ENCODE measurements at places on chromosomes 4 and X.

DNA sequence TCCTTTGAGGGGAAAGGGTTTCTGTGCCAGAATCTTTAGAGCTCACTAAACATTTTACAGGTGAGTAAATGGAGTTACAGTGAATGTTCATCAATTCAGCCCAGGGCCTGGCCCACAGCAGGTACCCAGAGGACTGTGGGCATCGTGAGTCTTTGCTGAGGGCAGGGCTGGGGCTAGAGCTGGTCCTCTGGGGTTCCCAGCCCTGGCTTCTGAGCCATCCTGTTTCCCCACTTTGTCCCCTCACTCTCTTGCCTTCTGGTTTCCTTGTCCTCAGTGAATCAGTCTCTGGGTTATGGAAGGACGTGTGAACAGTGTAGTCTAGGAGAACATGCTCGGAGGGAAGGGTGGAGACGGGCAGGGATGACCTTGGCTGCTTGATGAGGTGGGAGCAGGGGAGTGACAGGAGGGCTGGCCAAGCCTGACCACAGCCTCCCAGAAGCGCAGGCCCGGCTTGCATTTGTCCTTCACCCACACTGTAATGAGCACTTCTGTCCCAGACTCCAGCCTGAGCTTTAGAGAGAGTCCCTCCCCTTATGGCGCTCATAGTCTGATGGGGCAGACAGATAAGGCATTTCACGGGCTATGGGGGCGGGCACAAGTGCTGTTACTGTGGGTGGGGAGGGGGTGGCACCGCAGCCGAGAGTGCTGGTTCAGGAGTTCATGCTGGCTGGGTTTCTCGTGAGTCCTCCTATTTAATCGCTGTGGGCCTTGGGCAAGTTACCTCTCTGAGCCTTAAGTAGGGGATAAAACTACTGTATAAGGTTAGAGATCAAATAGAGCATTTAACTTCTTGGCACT, 17.3 kb downstream of the TBC1D14 start:
- peak; percentile 52 for DNase-seq

DNA sequence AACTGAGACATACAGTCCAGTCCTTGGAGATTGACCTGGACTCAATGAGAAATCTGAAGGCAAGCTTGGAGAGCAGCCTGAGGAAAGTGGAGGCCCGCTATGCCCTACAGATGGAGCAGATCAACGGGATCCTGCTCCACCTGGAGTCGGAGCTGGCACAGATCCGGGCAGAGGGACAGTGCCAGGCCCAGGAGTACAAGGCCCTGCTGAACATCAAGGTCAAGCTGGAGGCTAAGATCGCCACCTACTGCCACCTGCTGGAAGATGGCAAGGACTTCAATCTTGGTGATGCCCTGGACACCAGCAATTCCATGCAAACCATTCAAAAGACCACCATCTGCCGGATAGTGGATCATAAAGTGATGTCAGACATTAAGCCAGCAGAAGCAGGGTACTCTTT, 20.4 kb upstream of the FRMPD3 start:
- DNase-seq: peak; percentile 50

- no peak for DNase-seq
Observed at GRCh38 chr4:24949970-24950369, 37.1 kb upstream of the CCDC149 start.

DNA sequence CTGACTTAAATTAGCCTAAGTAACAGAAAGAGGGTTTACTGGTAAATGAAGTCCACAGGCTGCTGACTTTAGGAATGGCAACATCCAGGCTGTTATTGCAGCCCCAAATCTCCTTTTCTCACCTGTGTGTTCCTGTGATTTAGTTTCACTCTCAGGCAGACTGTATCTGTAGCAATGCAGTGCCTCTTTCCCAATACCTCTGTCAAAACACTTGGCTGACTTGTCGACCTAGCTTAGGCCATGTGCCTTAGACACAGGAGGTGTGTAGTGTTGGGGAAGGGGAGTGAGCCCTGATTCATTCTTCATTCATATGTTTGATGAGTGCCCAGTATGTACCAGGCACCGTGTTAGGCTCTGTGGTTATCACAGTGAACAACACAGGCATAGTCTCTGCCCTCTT, 46.9 kb downstream of the JADE3 start:
- DNase-seq: no peak

DNA sequence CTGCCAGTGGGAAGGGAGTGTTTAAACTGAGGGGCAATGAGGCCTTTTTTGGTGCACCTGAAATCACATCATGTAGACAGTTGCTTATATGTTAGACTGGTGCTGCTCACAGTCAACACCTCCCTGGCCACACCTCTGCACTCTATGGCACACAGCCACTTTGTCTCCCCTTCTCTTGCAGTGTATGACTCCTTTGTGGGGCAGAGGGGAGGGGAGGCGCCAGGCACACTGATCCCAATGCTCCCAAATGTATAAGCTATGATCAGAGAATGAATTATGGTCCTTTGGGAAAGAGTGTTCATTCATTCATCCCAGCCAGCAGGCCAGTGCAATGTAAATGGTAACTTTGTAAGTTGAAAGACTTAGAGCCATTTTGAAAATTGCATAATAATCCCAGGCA, 4.6 kb upstream of the GPC3 start:
- no peak for DNase-seq

DNA sequence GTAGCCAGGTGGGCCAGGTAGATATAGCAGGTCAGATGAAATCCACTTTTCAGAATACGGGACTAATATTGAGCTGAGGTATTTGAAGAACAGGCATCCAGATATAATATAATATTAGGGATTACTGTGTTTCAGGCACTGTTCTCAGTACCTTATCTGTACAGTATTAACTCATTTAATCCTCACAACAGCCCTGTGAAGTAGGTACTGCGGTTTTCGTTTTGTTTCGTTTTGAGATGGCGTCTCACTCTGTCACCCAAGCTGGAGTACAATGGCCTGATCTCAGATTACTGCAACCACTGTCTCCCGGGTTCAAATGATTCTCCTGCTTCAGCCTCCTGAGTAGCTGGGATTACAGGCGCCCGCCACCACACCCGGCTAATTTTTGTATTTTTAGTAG, 129.6 kb downstream of the IL1RAPL2 start:
- DNase-seq: no peak

DNA sequence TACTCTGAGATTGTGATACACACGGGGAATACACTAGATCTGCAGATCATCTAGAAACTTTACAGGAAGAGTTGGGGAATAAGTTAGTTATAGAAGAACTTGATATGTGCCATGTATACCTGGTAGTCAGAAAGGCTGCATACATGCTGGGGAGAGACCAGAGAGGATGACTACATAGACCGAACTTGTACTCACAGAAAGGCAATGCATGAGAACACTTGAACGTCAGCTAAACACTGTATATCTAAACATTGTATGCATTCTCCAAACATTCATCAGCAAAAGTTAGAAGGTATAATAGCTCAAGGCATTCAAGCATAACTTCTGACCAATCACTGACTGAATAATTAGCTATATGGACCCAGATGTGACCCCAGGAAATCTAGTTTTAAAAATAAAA, 78.0 kb upstream of the PDHA2 start:
- DNase-seq: no peak

Data from ELF-1 (cell line).